Suppressor macrophage treated with lipopolysaccharide for 1 hour (primary cell): ENCODE measurements at places on chromosomes 3 and 15.

- peak; percentile 67 for DNase-seq
Measured at GRCh38 chr3:127457094-127457475, 133.4 kb downstream of the TPRA1 start.

DNA sequence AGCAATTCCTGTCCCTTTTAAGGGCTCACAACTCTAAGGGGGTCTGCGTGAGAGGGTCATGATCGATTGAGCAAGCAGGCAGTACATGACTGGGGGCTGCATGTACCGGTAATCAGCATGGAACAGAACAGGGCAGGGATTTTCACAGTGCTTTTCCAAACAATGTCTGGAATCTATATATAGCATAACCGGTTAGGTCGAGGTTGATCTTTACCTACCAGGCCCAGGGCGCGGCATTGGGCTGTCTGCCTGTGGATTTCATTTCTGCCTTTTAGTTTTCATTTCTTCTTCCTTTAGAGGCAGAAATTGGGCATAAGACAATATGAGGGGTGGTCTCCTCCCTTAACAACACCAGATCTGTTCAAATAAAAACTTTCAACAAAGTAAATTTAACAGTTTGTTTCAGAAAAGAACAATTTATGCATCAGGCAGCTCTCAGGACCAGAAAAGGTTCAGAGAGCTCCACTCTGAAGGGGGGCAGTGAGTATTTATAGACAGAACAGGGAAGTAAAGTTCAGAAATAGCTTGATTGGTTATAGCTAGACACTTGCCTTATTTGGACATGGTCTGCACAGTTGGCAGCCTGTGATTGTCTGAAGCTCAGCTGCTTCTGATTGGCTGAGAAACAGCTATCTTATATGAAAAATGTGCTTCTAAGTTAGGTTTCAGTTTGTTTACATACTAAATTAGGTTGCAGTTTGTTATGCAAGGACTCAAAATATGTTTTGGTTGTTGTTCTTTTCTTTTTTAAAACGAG lies 17.2 kb upstream of the B4GALT4 start:
- peak; percentile 23 for DNase-seq

- DNase-seq = no peak
Measured at GRCh38 chr3:125478326-125478725, 41.7 kb downstream of the SNX4 start.

DNA sequence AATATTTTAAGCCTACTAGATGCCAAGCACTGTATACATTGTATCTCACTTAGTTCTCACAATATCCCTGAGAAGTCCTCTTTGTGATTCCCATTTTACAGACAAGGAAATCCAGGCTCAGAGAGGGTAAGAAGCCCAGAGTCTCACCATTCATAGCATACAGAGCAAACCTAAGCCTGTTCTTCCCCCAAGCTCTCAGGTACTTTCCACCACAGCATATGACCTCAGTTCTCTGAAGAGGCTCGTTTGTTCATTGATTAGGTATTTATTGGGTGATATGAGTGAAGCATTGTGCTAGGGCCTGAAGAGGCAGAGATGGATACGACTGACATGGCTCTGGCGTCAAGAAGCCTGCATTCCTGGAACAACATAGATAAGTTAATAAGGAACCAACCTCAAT lies 310.9 kb upstream of the UMPS start:
- DNase-seq = no peak

DNA sequence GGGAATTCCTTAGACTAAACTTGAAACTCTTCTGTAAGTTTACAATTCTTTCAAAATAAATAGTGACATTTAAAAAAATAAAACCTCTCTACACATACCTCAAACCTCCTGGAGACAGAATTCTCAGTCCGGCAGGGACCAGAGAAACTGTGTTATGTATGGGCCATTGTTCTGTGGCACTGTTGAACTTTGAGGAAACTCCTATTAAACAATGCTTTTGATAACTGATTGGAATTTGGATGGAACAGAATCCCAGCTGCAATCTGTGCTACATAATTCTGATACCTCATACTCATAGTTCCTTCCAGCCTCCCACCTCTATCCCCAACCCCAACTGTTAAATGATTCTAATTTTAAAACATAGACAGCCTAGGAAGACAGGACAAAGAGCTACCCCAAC lies 85.0 kb downstream of the TM4SF4 start:
- no peak for DNase-seq

- DNase-seq = no peak
Measured at GRCh38 chr15:46872981-46873330, 844.3 kb upstream of the SEMA6D start.

- DNase-seq = no peak
Measured at GRCh38 chr15:67607329-67607728, 64.8 kb downstream of the MAP2K5 start.

GRCh38 chr15:77180757-77181156 lies 109.8 kb upstream of the TSPAN3 start:
- peak; percentile 90 for DNase-seq

GRCh38 chr3:105877336-105877910 lies 8.6 kb upstream of the CBLB start:
- DNase-seq = peak; percentile 34

DNA sequence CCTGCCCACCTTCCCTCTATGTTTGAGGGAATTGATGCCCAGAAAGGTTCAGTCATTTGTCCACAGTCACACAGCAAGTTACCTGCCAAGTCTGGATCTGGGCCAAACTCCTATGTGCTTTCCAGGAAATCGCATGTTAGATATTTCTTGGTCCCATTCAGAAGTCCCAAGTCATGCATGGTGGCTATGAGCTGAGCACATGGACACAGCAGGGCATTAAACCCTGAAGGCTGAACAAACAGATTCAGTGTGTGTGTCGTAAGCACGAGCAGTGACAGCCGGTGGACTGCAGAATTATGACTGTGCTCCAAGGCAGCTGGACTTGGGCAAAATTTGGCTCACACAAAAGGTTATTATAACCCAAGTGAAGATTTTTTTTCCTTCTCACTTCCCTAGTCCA lies 11.4 kb upstream of the SLC6A6 start:
- peak; percentile 87 for DNase-seq

DNA sequence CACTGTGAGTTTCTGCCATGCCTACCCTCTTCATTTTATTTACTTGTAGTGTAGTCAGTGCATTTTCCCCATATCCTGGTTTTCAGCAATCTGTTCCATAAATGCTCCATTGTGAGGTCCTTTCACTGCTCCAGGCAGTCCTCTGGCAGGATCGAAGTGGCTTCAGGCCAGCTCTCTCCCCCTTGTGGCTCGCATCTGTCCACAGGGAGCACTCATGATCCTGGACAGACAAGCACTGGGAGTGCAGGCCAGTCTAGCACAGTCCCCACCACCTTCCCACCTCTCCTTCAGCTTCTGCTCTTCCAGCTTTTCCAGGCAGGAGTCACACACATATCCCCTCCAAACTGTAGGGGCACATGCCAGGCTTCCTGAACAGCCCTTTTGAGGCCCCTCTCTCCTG lies 173.6 kb downstream of the PPM1L start:
- DNase-seq = no peak

DNA sequence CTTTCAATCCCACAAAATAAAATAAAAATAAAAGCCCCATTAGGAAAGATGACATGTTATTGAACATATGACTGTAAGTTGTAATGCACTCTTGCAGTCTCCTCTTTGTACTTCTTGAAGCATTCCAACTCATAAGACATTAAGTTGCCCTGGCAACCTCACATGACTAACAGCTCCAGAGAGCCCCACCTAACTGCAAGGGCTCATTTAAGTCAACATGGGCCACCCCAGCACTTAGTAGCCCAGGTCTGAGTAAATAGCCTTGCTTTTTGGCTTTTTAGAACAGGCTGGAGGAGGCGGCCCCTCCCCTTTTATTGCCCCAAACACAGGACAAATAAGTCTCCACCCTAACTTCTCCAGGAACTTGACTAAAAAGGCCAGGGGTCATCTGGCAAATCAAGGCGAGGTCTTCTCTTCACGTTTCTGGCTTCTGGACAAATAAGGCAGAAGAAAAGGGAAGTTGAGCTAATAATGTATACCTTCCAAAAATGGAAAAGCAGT lies 135.1 kb downstream of the TMCO5A start:
- DNase-seq = peak; percentile 79

DNA sequence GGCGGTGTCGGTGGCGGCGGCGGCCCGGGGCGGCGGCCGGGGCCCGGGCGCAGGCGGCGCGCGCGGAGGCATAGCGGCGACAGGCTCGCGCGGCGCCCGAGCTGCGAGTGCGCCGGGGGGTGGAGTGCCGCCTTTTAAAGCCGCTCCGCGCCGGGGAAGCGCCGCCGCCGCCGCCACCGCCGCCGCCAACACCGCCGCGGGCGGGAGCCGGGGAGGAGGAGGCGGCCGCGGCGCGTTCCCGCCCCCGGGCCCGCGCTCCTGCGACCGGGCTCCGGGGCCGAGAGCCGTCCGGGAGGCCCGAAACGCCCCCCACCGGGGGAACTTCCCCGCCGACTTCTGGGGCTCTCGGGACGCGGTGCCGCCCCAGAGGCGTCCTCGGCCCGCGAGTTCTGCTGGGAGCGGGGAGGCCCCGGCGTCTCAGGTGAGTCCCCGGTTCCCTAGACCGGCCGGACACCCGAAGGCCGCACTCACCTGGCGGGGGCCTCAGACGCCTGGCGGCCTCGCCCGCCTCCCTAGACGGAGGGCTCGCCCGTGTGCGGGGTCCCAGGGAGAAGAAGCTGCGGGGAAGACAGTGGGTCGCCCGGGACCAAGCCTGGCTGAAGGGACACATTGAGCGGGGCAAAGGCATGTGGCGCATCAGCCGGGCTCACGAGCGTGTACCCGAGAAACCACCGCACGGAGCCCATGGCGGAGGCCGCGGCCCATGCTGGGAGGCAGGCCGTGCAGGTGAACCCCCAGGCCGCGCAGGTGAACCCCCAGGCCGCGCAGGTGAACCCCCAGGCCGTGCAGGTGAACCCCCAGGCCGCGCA lies at the start of gene PCSK6:
Gene PCSK6, minus strand, starts transcription at position 109 of the 809 bp plus-strand sequence. Its CDS starts 37 bp downstream, at position 72.
- no peak for DNase-seq

DNA sequence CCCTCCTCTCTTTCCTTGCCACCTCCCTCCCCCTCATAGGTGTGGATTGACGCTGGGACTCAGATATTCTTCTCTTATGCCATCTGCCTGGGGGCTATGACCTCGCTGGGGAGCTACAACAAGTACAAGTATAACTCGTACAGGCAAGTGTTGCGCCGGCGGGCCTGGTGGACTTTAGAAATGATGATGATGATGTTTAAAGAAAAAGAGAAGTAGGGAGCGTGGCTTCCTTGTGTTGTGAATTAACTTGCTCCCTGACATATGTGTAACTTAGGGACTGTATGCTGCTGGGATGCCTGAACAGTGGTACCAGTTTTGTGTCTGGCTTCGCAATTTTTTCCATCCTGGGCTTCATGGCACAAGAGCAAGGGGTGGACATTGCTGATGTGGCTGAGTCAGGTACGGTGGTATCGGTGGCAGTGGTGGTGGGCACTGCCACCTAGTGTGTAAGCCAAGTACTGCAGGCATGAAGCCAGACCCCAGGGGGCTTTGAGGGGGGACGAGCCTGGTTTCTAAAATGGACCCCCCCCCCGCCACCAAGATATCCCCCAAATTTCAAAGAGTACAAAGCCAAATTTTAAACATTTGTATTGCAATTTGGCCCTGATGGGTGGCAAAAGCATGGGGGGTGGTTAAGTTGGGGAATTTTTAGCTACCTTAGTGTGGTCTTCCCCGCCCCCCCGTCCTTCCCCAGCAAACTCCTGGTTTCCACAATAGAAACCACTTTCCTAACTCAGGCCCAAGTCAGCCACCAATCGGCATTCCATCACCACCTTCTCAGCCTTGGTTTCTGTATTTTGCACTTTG lies 65.6 kb downstream of the SLC6A6 start:
- no peak for DNase-seq

DNA sequence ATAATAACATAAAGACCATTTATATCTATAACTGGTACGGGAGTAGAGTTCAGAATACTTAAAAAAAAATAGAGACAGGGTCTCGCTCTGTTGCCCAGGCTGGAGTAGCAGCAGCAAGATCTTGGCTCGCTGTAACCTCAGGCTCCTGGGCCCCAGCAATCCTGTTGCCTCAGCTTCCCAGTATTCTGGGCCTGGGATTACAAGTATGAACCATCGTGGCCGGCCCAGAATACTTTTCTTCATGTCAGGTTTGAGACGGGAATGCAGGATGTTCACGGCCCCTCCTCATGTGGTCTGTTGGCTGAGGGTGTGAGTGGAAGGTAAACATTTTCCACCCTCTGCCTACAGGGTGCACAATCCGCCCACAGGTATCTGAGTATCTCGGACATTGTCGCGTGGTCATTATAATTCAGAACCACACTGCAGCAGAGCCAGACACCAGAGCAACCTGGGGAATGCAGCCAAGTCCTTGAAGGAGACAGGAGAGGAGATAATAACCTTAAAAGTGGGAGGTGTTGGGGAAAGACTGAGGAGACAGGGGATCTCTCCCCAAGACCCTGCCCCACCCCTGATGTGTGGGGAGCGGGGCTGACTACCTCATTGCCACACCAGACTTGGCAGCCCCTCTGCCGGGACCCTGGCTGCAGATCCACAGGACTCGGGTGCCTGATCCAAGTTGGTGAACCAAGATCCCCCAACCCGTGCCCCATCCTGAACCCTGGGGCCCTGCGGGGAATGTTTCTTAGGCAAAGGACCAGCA lies 106.8 kb downstream of the ADCY5 start:
- DNase-seq = no peak

DNA sequence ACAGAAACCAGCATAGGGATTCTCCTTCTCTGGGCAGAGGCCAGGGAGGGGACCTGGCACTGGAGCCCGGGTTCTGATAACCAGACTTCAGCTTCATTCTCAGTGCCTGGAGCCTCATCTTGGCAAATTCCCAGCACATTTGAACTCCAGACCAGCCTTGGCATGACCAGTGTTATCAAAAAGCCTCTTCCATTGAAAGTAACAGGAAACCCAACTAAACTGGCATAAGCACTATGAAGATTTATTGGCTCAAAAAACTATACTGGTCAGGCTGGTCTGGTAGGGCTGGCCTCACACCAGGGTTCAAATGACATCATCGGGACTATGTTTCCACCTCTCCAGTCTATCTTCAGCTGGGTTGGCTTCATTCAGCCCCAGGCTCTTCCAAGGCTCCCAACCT lies 48.1 kb upstream of the THUMPD3 start:
- DNase-seq = no peak

DNA sequence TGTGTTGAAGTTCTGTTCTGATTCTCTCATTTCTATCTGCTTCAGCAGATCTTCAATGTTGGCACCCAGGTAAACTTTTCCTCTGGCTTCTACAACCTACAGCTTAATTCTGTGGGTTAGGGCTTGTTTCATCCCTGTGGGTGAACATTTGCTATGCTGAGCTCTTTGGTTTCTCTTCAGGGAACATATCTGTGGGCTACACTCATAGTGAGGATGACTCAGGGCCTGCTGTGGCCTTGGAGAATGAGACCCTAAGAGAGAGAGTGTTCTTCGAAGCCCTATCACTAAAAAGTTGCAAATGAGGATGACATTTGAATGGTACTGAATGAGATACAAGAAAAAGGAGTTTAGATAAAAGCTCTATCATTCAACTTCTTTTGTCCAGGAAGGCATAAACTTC lies 346.2 kb upstream of the CBLB start:
- no peak for DNase-seq
